ENCODE measurements at places on chromosomes 3 and 15. TPM values are rescaled to one million over a fixed set of nuclear protein-coding genes. Genes with fewer than 3 reads are reported as not detected.

Gene UROC1
- total RNA-seq: not detected

Gene SCN11A
- total RNA-seq: under 0.01 TPM

Gene CTDSPL2
- 269 TPM for total RNA-seq

Gene ELL3
- total RNA-seq: 1.7 TPM

Gene PTPN23
- 14.9 TPM for total RNA-seq

Gene DISP2
- under 0.01 TPM for total RNA-seq

Gene NAALADL2
- 1.3 TPM for total RNA-seq

Gene GOLGA8Q
- 1.8 TPM for total RNA-seq

Gene ABI3BP
- 0.10 TPM for total RNA-seq

Gene LRRC31
- total RNA-seq: not detected

Gene IL5RA
- total RNA-seq: 4.4 TPM

Gene CALML4
- 5.2 TPM for total RNA-seq

Gene RPP25
- 0.31 TPM for total RNA-seq

Gene TRH
- 0.10 TPM for total RNA-seq

Gene HACL1
- 39.3 TPM for total RNA-seq

Gene DENND6A
- 136 TPM for total RNA-seq

Gene WDR93
- total RNA-seq: not detected

Gene CFAP100
- not detected for total RNA-seq

Gene SMCO1
- total RNA-seq: not detected

Gene GOLGA6L7
- not detected for total RNA-seq

Gene GYG1
- 33.4 TPM for total RNA-seq

Gene ANKRD63
- not detected for total RNA-seq

Gene GPR149
- not detected for total RNA-seq

Gene DUOX1
- total RNA-seq: 0.10 TPM

Gene SI
- total RNA-seq: not detected

Gene SHF
- total RNA-seq: 2.1 TPM

Gene TBC1D21
- not detected for total RNA-seq

Gene TTLL13
- 0.31 TPM for total RNA-seq

Gene HOMER2
- 3.7 TPM for total RNA-seq

Gene LMCD1
- 0.21 TPM for total RNA-seq

Gene COL6A5
- total RNA-seq: not detected

Gene MAGEL2
- total RNA-seq: under 0.01 TPM

Gene SPTSSB
- total RNA-seq: 0.31 TPM

Gene PRICKLE2
- total RNA-seq: 0.63 TPM

Gene GOLGA8J
- not detected for total RNA-seq

Gene VILL
- total RNA-seq: 12.4 TPM

Gene CCR2
- 6.9 TPM for total RNA-seq

Gene SLC12A1
- not detected for total RNA-seq

Gene SKOR1
- total RNA-seq: 1.9 TPM

All from mononuclear cell (primary cell).